ENCODE measurements at places on chromosomes 3 and 15. TPM values are rescaled to one million over a fixed set of nuclear protein-coding genes. Genes with fewer than 3 reads are reported as not detected.

Gene MIX23
- total RNA-seq: 29.2 TPM

Gene KIF7
- 21.9 TPM for total RNA-seq

Gene PLSCR2
- total RNA-seq: not detected

Gene AGBL1
- not detected for total RNA-seq

Gene RPL4
- 3,061 TPM for total RNA-seq

Gene KBTBD12
- under 0.01 TPM for total RNA-seq

Gene ABHD6
- total RNA-seq: 5.9 TPM

Gene ARGFX
- total RNA-seq: not detected

Gene TM4SF18
- 0.86 TPM for total RNA-seq

Gene C3orf49
- not detected for total RNA-seq
